IPS-NIHi11 (cell line): ENCODE measurements at places on chromosomes 12 and 14.

DNA sequence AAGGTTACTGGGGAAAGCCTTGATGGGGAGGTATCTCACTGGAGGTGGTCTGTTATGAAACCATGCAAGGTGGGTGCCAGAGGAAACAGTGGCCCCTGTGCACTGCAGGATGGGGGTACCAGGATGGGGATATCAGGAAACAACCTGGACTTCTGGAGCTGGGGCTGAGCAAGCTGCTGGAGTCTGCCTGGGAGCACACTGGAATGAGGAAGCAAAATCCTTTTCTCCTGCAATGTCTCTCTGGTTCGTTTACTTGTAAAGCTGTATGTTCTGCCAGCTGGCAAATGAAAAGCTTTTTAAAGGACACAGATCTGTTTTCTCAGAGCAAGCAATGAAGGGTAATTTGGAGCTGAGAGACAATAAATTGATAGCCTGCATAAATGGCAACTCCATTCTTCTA is 23.2 kb upstream of the SERPINA1 start:
- DNase-seq: no peak

DNA sequence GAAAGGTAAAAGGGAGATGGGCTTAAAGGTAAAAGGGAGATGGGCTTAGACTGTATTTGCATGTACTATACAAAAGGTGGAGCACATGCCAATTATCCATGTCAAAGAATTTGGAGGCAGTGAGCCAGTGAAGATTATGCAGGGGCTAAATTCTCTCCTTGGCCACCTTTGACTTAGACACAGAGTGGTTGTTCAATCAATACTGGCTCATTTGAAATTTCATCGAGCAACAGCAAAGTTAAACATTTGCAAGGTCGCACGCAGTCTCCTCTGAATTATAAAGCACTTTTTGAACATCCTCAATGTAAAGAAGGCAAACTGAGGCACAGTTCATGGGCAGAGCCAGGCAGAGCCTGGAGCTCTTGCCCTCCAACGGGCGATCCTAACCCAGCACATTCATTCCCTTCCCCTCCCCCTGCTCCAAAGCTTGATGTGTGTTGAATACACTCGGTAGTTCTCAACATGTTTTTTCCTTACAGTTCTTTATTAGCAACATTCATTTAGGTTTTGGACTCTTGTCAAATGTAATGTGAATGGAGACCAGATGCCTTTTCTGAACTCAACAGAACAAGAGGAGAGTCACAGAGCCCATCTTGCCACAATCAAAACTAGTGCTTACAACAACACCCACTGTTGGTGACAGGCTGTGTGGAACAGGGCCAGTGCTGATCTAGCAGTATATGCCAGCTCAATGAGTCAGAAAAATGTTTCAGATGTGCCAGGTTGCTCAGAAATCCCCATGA is 169.7 kb upstream of the G2E3 start:
- DNase-seq: no peak

- no peak for DNase-seq
These were observed 568 bp downstream of the CCDC184 start for GRCh38 chr12:48183876-48184548.

DNA sequence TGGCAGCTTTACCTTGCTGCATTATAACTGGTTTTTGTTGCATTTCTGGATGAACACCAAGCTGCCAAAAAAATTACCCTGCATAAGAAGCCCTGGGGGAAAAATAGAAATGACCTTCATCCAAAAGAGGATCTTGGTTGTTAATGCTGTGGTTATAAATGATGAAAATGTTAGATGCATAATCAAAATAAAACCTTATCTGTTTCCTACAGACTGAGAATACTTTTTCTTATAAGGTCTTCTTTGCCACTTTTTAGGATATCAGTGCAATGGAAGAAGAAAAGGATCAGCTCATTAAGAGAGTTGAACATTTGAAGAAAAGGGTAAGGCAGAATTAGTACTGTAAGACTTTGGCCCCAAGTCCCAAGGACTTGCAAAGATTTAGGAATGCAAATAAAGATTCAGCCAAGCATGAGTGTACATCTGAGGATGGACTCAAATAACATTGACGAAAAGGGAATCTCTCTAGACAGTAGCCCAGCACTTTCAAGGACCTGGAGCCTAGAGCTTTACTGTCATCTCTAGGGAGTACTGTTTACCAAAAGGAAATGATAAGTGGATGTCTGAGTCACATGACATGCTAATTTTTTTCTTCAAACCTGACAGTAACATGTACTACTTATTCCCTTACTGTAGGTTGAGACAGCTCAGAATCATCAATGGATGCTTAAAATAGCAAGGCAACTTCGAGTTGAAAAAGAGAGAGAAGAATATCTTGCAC is 10.7 kb downstream of the IFT81 start:
- no peak for DNase-seq

DNA sequence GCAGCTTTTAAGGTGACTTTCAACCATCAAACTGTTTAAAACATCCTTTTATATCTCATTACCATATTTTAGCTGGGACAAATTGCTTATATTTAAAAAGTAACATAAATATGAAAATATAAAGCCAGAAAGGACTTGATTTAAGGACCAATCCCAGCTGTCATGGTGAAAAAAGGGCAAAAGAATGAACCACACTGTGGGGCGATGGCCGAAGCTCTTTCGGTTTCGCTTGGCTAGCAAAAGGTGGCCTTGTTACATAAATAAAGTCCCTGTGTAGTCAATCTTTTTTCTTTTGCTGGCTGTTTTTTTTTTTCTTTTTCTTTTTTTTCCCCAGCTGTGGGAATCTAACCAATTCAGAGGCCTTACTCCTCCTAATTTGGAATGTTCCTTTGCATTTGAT is 50.9 kb downstream of the FBXO33 start:
- no peak for DNase-seq

GRCh38 chr14:58739674-58740073 is 101.9 kb downstream of the DACT1 start:
- no peak for DNase-seq

DNA sequence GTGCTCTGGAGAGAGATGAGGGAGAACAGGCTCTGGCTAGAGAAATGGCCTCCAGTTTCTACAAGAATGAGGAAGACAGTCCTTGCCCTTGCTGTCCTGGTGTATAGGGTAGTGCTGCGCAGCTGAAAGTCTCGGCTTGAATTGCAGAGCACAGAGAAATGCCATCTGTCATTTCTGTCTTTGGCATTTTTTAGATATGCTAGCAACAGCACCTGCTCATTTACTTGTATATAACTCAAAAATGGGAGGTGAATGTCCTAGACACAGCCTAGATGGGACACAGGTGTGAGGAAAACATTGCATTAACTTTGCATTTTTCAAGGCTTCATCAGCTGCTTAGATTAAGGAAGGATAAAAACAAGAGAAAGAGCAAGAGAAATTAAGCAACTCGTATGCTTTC is 35.8 kb downstream of the GPR19 start:
- DNase-seq: no peak

- DNase-seq: no peak
These were observed 78.0 kb downstream of the IFNG start for GRCh38 chr12:68081561-68081960.

DNA sequence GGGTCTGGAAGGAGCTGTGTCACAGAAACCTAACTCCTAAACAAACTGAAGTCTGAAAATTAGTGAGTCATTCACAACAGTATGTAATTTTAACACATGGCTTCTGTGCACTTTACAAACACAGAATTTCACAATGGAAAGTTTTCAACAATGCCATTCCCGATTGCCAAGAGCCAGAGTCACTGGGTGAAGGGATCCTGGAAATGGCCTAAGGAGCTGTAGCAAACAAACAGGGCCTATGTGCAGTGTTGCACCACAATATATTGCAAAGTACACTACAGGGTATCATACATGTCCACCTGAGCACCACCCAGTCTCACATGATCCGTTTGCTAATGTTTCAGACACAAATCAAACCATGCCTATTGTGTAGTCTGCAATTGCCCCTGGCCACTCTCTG is 184.7 kb upstream of the OTX2 start:
- DNase-seq: no peak

DNA sequence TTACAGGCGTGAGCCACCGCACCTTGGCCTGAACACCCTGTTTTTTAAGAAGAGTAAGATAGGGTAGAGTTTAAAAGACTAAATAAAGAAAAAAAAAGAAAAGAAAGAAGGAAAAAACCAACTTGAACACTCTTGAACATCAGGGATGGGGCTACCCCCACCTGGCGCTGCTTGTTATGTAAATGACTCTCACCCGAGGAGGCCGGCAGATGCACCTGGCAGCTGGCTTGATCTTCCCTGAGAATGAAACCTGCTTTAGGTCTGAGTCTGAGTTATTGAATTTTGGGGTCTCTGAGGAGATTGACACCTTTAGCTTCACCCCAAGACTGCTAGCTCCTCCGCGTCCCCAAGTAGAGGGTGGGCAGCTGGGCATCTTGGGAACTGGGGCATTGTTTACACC is 15.5 kb upstream of the MEG3 start:
- DNase-seq: no peak

GRCh38 chr12:6026998-6027397 is 81.9 kb upstream of the ANO2 start:
- no peak for DNase-seq

DNA sequence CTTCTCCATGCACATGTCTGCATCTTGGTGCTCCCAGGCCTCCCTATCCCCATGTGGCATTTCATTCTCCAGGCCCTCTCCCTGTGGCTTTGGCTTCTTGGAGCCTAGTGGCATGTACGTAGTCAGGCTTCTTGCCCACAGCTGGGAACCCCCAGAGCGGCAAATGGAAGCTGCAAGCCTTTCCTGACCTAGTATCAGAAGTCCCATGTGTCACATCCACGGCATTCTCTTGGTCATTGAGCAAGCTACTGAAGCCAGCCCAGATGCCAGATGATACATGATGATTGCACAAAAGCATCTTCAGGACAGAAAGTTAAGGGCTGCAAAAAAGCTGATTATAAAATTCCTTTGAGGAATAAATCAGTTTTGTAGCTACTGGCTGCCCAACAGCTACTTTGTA is 154.9 kb downstream of the PELI2 start:
- no peak for DNase-seq

- DNase-seq: no peak
These were observed 99.1 kb upstream of the NAP1L1 start for GRCh38 chr12:76183459-76184186.

DNA sequence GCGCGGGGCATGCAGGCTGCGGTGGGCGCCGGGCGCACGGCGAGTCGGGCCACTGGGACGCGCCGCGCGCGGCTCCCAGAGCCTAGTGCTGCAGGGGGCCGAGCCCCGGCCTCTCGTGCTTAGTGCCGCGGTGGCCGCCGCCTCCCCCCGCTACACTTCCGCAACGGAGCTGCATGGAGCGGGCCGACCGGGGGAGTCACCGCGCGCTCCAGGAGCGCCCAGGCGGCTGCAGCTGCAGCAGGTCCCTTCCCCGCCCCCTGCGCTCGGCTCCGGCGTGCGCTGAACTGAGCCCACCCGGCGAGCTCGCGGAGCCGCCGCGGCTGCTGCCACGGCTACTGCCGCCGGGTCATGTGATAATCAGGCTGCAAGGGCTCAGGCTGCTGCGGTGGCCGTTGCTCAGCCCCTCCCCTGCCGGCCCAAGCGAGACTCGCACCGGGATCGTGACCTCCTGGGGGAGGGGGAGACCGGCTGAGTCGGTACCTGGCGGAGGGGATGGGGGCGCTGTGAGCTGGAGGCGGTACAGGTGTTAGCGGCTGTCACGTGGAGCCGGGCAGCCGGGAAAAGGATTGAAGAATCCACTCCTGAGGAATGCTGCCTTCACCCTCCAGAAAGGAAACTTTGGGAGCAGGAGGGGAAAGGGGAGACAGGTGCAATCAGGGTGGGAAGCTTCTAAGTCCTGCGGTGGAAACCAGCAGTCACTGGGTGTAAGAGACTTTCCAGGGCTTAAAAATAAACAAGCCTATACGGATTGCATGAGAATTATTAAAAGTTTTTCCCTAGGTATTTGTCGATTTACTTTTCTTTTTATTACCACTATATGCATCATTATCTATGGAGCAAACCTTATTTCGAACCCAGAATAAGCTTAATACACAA is at the start of gene PPM1H:
Gene PPM1H, minus strand, starts transcription at position 352 of the 876 bp plus-strand sequence. CDS start 414 bp downstream, outside the sequence.
- DNase-seq: peak; percentile 96

GRCh38 chr12:108349278-108349688 is 10.2 kb upstream of the CMKLR1 start:
- no peak for DNase-seq

GRCh38 chr12:125249932-125250331 is 184.7 kb downstream of the AACS start:
- DNase-seq: no peak

- DNase-seq: peak; percentile 75
These were observed 59.3 kb downstream of the C14orf132 start for GRCh38 chr14:96098309-96098998.

DNA sequence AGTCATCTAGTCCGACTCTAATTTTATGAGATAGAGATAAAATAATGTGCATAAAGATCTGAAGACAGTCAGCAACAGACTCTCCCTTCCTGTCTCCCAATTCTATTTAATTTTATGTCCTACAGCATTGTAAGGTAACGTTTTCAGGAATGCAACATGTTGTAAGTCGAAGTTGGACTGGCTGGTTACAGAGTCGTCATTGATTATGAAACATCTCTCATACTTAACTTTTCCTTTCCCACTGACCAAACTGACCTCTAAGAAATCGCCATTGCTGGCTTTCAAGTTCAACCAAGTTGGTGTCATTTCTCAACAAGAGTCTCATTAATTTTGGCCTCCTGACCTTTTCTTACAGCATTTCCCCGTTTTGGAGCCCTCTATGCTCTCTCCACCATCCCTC is 4.9 kb upstream of the RIC8B start:
- no peak for DNase-seq

DNA sequence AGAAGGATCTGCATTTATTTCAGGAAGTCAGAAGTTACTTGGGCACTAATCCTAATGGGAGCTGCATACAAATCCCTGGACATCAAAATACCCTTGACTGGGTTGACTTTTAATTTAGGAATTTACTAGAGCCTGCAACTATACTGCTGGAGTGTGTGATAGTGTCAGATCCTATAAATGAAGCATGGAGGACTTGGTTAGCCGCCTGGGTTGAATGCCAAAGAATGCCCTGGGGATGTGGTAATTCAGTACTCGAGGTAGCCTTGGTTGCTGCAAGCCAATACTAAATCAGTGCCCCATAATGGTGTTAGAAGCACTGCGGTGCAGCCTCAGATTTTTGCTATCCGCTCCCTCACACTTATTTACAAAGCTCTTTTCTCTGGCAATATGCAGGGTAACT is 184.9 kb downstream of the CAPZA3 start:
- DNase-seq: no peak

DNA sequence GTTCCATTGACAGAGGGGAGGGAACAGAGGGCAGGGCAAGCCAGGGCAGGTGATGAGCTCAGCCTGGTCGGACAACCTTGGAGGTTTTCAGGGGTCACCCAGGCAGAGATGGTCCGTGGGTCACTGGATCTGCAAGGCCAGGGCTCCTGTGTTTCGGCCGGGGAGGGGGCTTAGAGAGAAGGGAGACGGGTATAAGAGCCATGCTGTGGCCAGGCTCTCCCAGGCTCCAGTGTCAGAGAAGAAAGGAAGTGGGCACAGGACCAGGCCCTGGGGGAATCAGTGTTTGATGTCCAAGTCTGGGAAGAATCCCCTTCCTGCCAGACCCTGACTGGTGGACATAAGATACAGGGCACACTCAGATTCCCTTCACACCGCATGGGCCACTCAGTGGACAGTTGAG is 36.9 kb downstream of the DIO3 start:
- peak; percentile 3 for DNase-seq
